ENCODE measurements at places on chromosomes 13 and 19.

DNA sequence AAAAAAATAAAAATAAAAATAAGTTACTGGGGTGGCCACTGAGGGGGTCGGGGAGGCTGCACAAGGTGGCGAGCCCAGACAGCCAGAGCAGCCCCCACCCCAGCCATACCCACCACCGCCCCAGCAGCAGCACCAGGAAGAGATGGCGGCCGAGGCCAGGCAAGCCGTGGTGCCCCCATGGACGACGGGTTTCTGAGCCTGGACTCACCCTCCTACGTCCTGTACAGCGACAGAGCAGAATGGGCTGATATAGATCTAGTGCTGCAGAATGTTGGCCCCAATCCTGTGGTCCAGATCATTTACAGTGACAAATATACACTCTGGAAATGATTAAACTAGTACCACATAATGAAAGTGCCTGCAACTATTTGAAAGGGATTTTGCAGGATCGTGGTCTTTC, 71.6 kb upstream of the ZDHHC20 start:
- DNase-seq = no peak

DNA sequence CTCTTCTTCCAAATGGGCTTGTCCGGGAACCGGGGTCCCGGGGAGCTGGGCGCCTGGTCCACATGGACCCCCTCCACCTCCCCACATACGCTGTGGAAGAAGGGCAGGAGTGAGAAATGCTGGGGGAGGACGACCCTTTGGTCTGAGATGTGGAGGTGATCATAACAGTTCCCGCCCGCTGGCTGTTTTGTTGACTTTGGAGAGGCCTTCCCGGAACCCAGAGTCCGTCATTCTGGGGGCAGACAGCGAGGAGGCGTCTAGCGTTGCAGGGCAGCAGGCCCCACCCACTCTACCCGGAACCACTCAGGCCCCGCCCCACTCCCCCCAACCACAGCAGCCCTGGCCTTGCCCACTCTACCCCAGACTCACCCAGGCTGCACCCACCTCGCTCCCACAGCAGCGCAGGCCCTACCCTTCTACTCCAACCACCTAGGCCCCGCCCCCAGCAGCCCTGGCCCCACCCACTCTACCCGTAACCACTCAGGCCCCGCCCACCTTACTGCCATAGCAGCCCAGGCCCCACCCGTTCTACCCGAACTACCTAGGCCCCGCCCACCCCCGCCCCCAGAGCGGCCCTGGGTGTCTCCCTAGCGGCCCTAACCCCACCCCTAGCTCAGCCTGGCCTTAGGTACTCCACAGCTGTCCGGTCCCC, 7.1 kb downstream of the GPR108 start:
- DNase-seq = peak; percentile 74

GRCh38 chr19:11964496-11964857, 363 bp upstream of the ZNF763 start:
- no peak for DNase-seq

DNA sequence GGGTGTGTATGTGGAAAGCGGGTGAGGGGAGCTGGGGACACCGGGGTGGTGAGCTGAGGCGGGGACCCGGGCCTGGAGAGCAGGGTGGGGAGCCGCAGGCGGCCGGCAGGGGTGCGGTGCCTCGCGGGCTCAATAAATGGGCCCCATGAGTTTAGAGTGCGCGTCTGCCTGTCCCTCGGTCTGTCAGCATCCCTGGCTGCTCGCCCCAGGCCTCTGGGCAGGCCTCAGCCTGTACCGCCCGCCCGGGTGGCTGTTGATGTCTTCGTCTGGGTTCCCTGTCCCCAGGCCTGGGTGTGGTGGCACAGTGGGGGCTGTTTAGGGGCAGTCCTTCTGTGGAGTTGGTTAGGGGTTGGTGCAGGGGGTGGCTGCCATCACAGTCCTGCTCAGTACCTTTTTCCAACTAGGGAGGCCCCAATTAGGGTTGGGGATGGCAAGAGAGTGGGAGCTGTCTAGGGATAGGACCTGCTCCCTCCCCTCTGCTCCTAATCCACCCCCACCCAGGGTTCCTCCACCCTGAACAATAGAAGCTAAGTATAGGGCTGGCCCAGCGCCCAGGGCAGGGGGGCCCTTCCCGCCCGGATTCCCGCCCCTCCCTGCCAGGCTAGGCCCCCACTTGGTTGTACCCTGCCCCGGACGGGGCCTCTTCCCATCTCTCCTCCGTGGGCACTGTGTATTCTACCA, 12.2 kb downstream of the CIC start:
- peak; percentile 78 for DNase-seq

DNA sequence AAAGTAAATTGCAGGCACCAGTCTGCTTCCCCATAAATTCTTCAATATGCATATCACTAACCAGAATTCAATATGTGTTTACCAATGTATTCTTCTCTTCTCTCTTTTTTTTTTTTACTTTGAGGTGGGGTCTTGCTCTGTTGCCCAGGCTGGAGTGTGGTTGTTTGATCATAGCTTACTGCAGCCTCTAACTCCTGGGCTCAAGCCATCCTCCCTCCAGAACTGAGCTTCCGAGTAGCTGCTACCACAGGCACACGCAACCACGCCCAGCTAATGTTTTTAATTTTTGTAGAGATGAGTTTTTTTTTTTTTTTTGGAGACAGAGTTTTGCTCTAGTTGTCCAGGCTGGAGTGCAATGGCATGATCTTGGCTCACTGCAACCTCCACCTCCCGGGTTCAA, 16.8 kb downstream of the LTBP4 start:
- no peak for DNase-seq
